ENCODE measurements at places on chromosomes 2 and 18. TPM values are rescaled to one million over a fixed set of nuclear protein-coding genes. Genes with fewer than 3 reads are reported as not detected.

PRKAG3 gene
- total RNA-seq: not detected

PLCD4 gene
- total RNA-seq: 0.30 TPM

SCN2A gene
- total RNA-seq: 0.30 TPM

STAT1 gene
- total RNA-seq: 789 TPM

AMER3 gene
- not detected for total RNA-seq

All from T-helper 2 cell treated with Interferon-gamma antibody and Interleukin-4, amounts not matched to agents 100 ng/mL and 5 ng/mL, for 36 hours (primary cell).